ENCODE measurements at places on chromosomes 6 and 20.

DNA sequence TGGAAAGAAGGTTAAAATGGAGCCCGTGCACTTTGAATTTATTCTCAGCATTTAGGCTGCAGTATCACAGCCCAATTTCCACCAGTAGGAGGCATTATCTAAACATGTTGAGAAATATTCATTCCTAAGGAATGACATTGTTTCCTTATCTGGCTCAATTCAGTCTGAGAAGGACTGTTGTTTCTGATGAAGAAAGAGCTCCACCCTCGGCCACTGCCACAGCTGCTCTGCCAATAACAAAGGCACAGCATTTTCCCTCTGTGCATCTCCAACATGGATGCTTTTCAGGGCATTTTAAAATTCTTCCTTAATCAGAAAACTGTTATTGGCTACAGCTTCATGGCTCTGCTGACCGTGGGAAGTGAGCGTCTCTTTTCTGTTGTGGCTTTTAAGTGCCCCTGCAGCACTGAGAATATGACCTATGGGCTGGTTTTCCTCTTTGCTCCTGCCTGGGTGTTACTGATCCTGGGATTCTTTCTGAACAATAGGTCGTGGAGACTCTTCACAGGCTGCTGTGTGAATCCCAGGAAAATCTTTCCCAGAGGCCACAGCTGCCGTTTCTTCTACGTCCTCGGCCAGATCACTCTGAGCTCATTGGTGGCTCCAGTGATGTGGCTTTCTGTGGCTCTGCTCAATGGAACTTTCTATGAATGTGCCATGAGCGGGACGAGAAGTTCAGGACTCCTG, at the start of gene CALHM5:
CALHM5 (plus strand) TSS at position 216 of the 687 bp plus-strand sequence; CDS start at position 274, 58 bp downstream.
- DNase-seq: no peak

DNA sequence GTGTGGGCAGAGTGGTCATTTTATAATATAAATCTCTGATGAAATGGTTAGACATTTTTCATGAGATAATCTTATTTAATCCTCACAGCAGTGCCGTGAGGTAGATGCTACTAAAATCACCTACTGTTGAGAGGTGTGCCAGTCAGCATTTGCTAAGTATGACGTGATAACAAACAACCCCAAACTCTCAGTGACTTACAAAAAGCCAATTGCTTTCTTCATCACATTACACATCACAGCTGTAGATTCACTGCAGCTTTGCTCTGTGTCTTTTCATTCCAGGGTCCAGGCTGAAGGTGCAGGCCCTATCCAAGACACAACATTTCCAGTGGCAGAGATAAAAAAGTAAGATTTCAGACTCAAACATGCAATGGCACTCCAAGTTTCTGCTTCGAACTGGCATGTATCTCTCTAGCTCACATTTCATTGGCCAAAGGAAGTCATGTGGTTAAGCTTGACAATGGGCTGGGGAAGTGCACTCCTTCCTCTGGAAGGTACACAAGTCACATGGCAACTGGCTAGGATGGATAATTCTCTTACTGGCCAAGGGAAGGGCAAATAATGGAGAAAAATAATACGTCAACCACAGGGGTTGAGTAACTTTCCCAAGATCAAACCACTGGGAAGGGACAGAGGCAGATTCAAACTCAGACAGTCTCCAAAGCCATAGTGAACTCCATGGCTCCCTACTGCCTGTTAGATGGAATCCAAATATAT, 69.5 kb upstream of the EPB41L1 start:
- no peak for DNase-seq

DNA sequence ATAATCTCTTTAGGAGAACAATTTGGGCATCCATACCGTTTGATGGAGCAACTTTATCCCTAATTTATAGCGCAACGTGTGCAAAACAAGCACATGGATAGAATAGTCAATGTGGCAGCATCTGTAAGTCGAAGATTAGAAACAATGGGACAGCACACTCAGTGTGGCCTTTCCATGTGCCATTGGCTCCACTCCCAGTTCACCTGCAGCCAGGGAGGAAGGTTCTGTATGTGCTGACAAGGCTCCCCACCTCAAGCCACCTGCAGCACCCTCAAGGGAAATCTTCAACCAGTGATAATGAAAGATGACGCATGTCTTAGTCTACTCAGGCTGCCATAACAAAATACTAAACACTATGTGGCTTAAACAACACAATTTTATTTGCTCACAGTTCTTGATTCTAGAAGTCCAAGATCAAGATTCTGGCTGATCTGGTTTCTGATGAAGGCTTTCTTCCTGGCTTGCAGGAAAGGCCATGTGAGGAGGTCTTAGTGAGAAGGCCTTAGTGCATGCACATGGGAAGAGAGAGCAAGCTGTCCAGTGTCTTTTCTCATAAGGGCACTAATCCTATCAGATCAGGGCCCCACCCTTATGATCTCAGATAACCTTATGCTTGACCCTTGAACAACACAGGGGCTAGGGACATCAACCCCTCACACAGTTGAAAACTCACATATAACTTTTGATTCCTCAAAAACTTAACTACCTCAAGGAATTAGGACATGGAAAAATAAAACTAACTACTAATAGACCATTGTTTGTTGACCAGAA, 34.9 kb upstream of the SHLD1 start:
- no peak for DNase-seq

DNA sequence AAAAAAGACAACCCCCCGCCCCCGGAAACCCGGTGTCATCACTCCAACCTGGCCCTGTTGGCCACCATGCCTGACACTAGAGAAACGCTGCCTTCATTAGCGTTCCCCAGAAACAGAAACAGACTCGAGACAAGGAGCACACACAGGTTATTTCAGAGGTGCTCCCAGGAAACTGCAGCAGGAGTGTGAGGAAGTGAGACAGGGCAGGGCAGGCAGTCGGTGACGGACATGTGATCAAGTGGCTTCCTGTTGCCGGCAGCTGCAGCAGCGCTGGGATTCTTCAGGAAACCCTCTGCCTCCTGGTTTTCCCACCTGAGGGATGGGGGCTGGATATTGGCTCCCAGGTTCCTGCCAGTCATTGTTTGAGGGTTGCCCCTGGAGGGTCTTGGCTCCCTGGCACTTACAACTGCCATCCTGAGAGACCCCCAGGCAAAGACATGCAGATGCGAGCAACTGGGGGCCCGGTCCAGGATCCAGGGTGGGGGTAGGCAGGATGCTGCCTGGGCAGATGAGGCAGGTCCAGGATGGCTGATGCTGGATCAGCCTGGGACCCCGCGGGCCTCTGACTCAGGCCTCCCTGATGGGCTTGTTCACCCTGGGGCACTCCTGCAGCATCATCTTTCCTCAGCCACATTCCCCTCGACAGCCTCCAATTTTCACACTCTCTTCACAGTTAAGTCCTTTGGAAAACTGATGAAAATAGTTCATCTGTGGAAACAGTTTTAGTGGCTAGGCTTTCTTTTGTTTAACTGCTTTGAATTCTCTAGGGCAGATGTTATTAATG, 150.7 kb upstream of the SYNDIG1 start:
- DNase-seq: no peak

- DNase-seq: no peak
Measured at GRCh38 chr6:107817784-107818183, 6.3 kb downstream of the SCML4 start.

- DNase-seq: no peak
Measured at GRCh38 chr20:36717021-36717420, 28.9 kb downstream of the NDRG3 start.
